IPS-NIHi11 (cell line): ENCODE measurements at places on chromosomes 16 and 17.

- no peak for DNase-seq
Measured at GRCh38 chr17:1533661-1534325, 17.4 kb upstream of the INPP5K start.

DNA sequence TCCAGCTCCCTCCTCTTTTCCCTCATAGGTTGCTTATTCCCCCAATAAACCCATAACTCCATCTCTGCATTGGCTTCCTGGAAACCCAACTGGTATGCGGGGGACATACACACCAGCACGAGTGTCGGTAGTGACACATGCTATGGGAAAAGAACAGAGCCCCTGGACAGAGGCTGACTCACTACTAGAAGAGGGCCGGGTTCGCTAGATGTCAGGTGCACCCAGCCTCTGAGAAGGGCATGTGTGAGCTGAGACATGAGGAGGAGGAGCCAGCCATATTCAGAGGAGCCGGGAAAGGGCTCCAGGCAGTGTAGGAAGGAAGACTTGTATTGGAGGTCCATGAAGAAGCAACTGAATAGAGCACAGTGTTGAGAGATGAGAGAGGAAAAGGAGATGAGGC, 241.1 kb downstream of the SOX9 start:
- DNase-seq = no peak

GRCh38 chr17:41689497-41690299, 1.0 kb downstream of the EIF1 start:
- DNase-seq = no peak

DNA sequence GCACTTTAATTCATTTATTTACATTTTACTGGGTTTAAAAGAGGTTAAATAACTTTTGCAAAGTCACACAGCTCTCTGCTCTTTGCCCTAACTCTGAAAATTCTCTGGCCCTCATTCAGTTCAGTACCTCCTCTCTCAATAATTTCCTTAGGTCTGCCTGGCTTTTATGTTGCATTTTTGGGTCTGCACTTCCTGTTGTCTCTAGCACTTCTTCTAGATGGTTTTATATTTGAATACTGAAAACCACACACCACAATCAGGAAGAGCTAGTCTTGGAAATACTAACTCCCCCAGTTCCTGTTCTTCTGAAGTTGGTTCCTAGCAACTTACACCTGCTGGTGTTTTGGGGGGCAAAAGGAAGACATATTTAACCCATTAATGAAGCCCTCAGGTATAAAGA, 577.9 kb downstream of the HS3ST4 start:
- no peak for DNase-seq

DNA sequence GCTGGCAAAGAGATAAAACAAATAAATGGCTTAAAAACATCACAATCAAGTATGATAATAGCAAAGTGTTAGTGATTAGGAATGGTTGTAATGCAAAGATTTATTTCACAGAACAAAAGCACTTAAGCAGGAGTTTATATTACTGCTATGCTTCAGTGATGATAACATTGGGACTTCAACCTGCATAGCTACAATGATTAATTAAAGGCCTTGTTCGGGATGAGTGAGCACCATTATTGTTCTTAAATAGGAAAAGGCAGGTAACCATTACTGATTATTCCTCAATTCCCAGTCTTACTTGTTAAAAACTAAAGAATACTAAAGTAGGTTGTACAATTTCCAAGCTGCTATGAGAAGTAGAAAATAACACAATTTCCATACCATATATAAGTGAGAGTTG, 1247.5 kb upstream of the CDH8 start:
- DNase-seq = no peak

DNA sequence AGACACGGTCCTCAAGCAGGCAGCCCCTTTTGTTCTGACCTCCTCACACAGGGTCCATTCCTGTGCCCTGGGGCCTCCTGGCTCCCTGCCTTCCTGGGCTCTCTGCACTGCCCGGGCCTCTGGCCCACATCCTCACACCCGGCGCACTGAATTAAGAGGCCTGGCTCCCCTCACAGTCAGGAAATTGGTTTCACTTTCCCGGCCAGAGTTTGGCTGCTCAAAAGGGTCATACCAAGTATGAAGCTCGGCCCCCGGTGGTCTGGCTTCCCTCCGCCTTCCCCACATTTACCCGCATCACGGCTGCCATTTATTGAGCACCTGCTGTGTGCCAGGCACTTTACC, 220.0 kb downstream of the NTN1 start:
- DNase-seq = no peak

- DNase-seq = no peak
Measured at GRCh38 chr16:79664407-79664806, 63.9 kb upstream of the MAF start.
